HT-29 (cell line): ENCODE measurements at places on chromosomes 6 and 20. TPM values are rescaled to one million over a fixed set of nuclear protein-coding genes. Genes with fewer than 3 reads are reported as not detected.

KLC4 gene
- 47.6 and 58.8 TPM in 2 replicates for total RNA-seq

LCA5 gene
- total RNA-seq: 0.29 and 0.36 TPM in 2 replicates

HLA-DQA2 gene
- not detected in 2 replicates for total RNA-seq

TMEM170B gene
- 0.42 and 0.56 TPM in 2 replicates for total RNA-seq

SMLR1 gene
- total RNA-seq: not detected in 2 replicates

CTCFL gene
- total RNA-seq: not detected in 2 replicates

ALDH8A1 gene
- not detected in 2 replicates for total RNA-seq

SLC17A3 gene
- not detected in 2 replicates for total RNA-seq

MYLK2 gene
- total RNA-seq: 0.37 and 0.41 TPM in 2 replicates

UQCC2 gene
- total RNA-seq: 43.4 and 49.0 TPM in 2 replicates

THEMIS gene
- not detected in 2 replicates for total RNA-seq

ID1 gene
- total RNA-seq: 1,531 and 1,848 TPM in 2 replicates

RNF39 gene
- total RNA-seq: 3.8 and 6.5 TPM in 2 replicates

GPSM3 gene
- total RNA-seq: 2.2 and 4.7 TPM in 2 replicates

PPIL6 gene
- total RNA-seq: 0.48 and 0.50 TPM in 2 replicates

- no peak for DNase-seq
These were observed 49.1 kb upstream of the CCR6 start for GRCh38 chr6:167073679-167074274.

- no peak for DNase-seq
These were observed 4.0 kb upstream of the HEY2 start for GRCh38 chr6:125745281-125746018.

DNA sequence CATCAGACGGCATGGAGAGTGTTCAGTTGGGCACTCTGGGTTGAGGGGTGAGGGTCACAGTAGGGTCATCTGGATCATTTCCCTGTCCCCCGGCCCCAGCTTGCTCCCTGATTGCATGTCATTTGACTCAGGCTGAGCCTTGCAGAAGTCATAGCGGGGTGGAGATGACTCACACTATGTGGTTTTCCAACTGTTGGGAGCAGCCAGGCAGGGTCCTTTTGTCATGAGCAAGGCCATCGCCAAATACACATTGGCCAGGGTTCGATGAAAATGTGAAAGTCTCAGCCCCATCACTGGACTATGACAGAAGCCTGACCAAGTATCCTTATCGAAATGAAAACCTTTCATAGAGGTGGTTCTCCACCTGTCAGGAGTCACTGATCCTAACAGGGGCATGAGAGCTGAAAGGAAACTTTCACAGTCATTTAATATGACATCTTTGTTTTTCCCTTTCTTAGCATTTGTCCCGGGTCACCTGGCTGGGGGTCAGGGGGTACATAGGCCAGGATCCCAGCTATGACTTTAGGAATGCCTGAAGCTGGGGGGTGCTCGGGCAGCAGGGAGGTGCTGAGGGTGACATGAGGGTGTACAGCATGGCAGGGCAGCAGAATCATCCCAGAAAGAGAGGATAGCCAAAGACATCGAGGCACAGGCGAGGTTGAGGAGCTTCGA, 70.2 kb upstream of the CD93 start:
- DNase-seq: peak; percentile 71

- DNase-seq: no peak
These were observed 82.8 kb downstream of the HMGCLL1 start for GRCh38 chr6:55496201-55496600.

GRCh38 chr20:11266571-11266970, 592.8 kb upstream of the JAG1 start:
- DNase-seq: peak; percentile 65

DNA sequence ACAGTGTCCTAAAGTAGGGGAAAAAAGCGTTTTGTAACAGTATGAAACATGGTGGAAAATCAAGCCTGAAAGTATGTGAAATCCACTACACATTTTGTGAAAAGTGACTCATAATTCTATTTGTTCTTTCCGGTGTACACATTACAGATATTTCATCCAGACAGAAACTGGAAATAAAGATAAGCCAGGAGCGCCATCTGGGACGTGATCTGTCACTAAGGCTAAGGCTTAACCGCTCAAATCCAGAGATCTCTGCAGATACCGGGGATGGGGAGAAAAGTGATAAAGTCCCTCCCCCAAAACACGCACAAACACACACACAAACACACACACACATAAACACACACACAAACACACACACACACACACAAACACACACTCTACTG, 26.6 kb upstream of the SRSF6 start:
- DNase-seq: no peak

GRCh38 chr20:57259121-57259937, 7.1 kb downstream of the BMP7 start:
- DNase-seq: no peak

DNA sequence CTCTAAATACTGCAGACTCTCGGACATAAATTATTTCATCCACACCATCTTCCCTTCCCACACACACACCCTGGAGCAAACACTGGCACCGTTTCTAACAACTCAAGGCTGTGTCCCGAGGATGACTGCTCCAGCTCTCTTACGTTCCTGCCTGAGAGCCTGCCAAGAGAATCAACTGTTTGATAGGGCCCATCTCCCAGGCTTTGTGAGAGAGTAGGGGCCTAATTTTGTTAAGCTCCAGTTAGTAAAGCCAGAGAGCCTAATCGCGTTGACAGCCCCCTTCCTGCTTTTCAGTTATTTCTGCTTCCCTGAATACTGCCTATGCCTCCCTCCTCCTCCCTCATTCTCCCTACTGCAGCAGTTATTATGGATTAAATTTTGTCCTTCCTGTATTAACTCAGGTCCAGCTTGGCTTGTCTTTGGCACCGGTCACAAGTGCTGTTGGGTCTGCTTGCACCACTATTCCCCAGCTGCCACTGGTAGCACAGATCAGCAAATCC, 118.1 kb upstream of the TMEM181 start:
- DNase-seq: no peak

- no peak for DNase-seq
These were observed 3.1 kb upstream of the MAVS start for GRCh38 chr20:3843490-3843889.

GRCh38 chr20:52964131-52964530, 8.0 kb upstream of the TSHZ2 start:
- no peak for DNase-seq

GRCh38 chr6:95768539-95768938, 191.2 kb downstream of the MANEA start:
- peak; percentile 38 for DNase-seq

DNA sequence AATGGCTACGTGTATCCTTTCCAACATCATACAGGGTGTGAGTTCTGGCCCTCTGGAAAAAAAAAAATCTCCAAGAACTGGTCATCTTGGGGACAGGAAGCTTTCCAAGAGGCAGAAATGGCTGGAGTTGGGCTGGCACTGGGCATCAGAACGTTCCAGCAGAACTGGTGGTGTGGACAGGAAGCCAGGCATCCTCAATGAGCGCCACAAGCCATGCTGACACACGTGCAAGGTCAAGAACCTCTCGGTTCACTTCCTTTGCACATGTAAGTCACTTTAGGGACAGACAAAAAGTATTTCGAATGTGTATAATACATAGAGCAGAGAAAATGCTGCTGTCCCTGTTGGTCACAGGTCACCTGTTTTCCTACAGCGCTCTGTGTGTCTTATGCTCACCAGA, 27.4 kb upstream of the RIN2 start:
- DNase-seq: no peak

GRCh38 chr6:84500726-84501125, 263.7 kb downstream of the TBX18 start:
- no peak for DNase-seq

GRCh38 chr6:28944412-28944865, 20.7 kb upstream of the TRIM27 start:
- DNase-seq: peak; percentile 95

DNA sequence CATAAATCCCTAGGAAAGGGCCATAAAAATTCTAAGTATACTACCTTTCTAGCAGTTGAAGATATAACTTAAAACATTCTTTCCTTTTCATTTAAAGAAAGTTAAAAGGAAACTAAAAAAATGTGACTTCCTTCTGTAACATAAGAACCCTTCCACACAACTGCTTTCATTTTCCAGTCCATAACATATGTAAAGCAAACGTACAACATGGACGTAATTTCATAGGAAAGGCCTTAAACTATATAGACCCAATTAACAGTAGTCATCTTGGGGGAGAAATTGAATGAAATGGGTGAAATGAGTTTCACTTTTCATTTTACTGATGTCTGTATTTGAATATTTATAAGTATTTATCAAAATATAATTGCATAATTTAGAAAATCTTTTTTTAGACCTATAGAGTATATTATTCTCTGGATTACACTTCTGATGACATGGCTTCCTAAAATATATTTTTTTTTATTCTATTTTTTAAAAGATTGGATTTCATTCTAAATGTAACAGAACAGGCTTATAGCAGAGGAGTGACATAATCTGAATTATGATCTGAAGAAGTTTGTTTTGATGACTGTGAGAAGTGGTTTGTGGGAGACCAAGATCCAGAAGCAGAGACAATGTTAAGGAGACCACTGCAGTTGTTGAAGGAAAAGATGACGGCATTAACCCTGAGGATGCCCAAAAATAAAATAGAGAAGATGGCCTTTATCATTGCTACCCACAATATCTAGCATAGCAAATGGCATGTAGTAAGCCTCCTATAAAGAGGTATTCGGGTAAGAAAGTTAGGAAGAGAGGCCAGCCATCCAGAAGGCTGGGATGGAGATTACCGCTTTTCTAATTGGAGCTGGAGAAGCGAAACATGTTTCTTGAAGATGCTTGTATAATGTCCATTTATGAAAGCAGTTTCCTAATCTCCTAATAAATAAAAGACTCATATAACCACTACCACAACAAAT, 260.4 kb downstream of the PTPRK start:
- no peak for DNase-seq

- DNase-seq: no peak
These were observed 35.6 kb upstream of the TMEM181 start for GRCh38 chr6:158524311-158524710.

DNA sequence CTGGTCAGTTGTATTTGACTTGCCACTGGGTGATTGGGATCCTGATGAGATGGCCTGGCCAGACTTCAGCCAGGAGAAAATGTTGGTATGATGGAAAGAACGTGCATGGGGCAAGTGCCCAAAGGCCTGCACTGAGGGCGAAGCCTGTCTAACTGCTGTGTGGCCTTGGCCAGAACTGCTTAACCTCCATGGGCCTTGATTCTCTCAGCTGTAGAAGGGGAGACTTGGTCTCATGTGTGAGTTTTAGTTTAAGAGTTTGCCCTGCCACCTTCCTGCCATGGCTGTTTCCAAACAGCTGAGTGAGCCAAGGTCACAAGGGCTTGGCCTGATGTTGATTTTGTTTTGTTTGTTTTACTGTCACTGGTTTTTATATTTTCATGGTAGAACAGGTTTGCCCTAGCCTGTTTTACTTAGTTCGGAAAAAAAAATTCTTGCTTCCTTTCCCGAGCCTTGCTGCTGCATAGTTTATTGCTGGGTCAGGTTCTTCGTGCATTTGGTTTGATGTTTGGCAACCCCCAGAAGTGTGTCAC, 35.3 kb downstream of the DSTN start:
- DNase-seq: no peak

DNA sequence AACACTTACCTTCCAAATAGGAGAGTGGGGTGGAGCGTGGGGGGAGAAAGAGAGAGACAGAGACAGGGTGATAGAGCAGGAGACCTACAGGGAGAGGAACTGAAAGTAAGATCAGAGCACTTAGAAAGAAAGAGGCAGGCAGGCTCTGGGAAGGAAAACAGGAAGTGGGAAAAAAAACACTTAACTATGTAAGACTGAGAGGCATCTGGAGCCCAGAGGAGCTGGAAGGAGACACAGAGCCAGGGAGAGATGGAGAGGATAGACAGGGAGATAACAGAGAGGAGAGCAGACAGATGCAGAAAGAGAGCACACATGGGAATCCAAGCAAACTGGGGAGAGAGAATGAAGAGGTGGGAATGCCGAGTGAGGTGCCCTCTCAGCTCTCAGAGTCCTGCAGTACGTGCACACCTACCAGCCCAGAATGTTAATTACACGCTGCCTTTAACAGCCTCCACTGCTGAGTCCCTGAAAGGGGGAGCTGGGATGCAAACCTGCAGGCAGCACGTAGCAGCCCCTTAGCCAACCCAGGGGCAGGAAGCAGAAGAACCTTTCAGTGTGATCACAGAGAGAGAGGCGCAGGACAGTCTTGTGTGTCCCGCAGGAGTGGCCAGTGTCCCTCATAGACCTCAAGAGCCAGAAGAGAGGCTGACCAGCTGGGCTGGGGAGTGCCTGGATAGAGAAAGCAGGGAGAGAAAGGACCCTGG, 132.7 kb upstream of the LRFN2 start:
- no peak for DNase-seq

GRCh38 chr6:108518714-108519576, 41.8 kb upstream of the FOXO3 start:
- DNase-seq: peak; percentile 44

DNA sequence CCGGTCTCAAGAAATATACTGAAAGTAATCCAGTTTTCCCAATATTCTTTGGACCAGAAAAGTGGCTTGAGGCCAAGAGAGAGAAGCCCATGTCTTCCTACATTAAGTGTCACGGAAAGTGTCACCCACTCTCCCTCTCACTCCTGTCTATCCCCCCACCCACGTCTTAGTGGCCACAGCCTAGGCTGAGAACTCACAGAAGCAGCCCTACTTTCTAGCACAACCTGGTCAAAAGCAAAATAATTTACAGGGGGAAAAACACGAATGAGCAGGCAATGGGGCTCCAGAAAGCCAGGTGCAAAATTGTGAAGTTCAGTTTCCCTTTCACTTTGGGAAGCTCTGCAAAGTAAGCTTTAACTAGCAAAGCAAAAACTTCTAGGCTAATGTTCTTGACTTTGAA, 118.0 kb downstream of the OPRM1 start:
- no peak for DNase-seq

- no peak for DNase-seq
These were observed 76.4 kb downstream of the TMEM242 start for GRCh38 chr6:157246771-157247484.

- DNase-seq: no peak
These were observed 35.0 kb downstream of the NKAIN2 start for GRCh38 chr6:123838505-123839234.

DNA sequence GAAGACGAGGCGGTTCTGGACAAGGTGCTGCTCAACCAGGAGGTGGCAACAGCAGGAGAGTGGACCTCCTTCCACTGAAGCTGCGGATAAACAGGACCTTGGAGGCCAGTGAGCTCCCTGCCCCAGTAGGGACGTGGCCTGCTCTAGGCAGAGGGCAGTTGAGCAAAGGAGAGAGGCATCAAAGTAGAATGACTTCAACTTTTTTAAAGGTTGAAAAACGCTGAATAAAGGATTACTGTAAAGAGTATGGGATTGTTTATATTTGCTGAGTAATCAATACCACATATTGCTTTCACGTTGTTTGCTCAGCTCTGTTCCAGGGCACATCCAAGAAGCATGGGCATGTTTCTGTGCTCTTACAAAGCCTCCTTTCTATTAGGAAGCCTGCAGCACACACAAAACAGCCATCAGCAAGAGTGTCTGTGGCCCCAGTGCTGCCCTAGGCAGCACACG, 48.1 kb downstream of the ERMARD start:
- no peak for DNase-seq

DNA sequence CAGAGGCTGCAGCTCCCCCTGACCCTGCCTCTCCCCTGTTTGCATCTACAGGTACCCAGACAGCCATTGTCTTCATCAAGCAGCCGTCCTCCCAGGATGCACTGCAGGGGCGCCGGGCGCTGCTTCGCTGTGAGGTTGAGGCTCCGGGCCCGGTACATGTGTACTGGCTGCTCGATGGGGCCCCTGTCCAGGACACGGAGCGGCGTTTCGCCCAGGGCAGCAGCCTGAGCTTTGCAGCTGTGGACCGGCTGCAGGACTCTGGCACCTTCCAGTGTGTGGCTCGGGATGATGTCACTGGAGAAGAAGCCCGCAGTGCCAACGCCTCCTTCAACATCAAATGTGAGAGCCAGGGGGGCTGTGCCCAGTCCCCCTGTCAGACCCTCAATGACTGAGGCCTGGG, 42.1 kb upstream of the SRF start:
- DNase-seq: no peak
